ENCODE measurements at places on chromosomes 16 and 17.

DNA sequence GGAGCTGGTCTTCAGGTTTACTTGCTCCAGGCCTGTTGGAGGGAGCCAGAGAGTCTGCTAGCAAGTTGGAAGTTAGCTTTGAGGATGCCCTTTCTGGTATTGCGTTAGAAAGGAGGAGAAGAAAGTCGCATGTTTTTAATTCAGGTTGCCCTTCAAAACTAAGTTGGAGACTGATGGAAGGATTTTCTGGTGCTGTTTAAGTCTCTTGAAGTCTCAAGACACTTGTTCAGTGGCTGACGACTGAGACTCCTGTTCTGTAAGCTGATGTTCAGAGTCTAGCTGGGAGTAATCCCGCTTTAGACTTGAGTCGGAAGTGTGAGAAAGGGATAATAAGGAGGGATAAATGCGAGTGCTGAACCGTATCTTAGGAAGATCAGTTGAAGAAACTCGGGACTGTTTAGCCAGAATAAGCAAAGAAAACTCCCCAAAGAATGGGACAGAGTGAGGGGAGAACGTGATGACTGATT lies 740 bp downstream of the AATF start:
- DNase-seq = no peak

DNA sequence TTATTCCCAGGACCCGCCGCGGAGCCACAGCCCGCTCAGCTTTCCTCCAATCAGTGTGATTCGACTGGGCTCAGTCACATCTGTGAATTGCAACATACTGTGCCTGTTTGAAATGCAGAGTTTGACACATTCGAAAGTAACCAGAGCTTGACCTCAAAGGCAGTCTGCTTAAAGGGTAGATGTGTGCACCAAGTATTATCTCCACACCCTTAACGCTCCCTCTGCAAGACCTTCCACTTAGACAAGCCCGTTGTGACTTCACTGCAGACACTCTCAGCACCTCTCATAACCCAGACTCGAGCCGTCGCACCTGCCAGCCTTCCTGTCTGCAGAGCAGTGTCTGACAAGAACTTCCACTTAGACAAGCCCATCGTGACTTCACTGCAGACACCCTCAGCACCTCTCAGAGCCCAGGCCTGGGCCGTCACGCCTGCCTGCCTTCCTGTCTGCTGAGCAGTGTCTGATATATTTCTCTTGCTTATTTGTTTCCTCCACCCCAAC lies 3.7 kb downstream of the KLHDC4 start:
- DNase-seq = no peak

DNA sequence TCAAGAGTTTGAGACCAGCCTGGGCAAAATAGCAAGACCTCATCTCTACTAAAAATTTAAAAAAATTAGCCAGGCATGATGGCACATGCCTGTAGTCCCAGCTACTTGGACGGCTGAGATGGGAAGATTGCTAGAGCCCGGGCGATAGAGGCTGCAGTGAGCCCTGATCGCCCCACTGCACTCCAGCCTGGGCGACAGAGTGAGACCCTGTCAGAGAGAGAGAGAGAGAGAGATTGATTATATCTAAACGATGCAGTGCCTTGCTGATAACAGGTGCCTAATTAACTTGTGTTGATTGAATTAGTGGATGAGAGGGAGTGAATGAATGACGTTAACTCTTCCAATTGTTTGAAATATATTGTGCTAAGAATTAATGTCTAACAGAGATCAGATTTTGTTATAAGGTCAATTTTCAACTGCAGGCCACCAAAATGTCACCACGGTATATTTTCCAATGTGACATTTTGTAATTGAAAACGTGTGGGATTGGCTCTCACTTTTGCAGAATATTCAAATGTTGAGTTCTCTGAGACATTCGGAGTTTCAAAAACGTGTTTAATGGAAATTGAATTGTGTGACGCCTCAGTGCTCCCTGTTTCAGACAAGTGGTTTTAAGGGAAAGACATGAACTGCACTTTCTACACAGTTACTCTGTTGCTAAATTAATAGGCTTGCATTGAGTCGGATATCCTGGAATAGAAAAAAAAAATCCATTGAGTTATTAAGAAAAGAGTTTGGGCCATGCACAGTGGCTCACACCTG lies 53.6 kb downstream of the ABAT start:
- DNase-seq = no peak

- no peak for DNase-seq
These were observed 55.2 kb upstream of the ERN1 start for GRCh38 chr17:64185101-64185500.

DNA sequence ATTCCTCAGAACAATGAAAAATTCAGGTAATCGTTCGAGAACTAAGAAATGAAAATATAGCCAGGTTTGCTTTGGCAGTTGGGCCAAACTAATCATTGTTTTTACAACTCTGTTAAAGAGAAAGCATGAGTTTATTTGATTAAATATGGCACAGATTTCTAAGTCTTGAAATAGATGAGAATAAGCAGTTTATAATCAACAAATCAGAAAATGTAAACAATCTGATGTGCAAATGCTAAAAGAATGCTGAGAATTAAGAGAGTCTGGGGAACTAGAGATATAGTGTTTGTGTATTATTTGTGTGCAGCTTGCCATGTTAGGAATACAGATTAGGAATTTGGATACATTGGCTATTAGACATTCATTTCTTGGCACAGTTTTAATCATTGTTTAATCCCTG lies 212.5 kb downstream of the TANC2 start:
- no peak for DNase-seq

DNA sequence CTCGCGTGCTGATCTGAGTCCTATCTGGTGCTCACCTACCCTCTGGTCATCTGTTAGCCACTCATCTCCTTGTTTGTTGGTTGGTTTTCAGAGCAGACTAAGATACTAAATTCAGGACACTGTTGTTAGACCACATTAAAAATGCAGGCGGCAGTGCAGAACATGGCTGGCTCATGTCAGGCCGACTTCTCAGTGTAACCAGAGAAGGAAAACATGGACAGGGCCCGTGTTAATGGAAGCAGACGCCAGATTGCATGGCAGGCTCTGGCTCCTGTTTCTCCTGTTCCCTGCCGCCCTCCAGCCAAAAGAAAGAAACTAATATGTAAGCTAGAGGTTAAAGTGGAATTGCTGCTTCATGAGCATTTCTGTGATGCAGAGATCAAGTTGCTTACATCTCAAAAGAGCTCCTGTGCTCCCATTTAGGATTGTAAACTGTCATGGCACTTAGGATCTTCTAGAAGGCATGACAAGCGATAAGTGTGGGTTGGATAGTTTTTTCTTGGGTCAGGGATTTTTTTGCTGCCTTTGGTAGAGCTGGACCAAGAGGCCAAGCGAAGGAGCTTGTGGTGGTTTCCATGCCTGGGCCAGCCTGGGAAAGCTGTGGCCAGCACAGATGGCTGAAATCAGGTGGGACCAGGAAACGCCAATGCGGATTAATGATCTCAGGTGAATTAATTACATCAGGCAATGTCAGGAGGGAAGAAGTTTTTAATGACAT lies 56.1 kb downstream of the YPEL2 start:
- DNase-seq = no peak

GRCh38 chr17:41971721-41972523 lies 5.3 kb downstream of the CNP start:
- DNase-seq = no peak

- no peak for DNase-seq
These were observed 30.0 kb downstream of the AXIN2 start for GRCh38 chr17:65531256-65532100.

- DNase-seq = no peak
These were observed 13.0 kb downstream of the ACSF3 start for GRCh38 chr16:89106533-89107202.

DNA sequence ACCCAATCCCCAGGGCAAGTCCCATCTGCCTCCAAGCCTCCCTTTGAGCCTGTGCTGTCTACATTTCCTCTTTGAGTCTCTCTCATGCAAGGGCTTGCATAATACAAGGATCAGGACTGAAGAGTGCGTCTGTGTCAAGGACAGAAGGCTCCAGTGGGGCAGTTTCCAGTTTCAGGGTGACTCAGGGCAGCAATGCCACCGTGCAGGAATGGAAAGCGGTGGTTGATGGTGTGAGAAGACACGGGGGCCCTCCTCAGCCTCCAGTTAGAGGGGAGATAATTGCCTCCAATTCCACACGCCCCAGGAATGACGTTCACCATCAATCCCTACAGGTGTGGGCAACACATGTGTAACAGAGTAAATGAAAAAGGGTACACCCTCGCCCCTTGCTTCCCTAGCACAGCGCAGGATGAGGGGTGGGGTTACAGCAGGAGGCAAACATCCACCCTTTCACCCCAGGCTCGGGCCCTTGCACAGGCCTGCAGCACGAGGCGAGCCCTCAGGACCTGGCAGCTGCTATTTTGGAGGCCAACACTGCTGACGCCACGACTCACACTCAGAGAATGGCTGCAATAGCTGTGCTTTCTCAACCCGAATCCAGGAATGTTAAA lies 24.8 kb upstream of the SLC25A19 start:
- no peak for DNase-seq

DNA sequence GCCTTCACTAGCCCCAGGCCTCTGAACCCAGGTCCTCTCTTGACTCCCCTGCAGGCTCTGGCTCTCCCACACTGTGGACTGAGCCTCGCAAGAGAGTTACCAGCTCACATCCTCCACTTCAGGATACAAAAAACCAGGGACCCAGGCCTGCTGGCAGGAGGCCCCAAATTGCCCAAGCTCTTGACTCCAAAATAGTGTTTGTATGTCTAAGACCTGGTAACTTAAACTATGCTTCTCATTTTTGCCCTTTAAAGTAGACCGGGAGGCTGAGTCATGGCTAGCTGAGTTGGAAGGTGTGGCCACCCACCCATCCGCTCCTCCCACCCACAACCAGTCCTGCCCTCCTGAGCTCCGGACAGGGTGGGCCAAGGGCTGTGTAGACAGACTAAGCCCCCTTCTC lies 250.0 kb downstream of the SOX9 start:
- DNase-seq = no peak

GRCh38 chr17:78019367-78019975 lies 61.0 kb downstream of the TNRC6C start:
- no peak for DNase-seq

- no peak for DNase-seq
These were observed 370.8 kb upstream of the ZFHX3 start for GRCh38 chr16:73418691-73419090.
